ENCODE measurements at places on chromosomes 11 and 22.

DNA sequence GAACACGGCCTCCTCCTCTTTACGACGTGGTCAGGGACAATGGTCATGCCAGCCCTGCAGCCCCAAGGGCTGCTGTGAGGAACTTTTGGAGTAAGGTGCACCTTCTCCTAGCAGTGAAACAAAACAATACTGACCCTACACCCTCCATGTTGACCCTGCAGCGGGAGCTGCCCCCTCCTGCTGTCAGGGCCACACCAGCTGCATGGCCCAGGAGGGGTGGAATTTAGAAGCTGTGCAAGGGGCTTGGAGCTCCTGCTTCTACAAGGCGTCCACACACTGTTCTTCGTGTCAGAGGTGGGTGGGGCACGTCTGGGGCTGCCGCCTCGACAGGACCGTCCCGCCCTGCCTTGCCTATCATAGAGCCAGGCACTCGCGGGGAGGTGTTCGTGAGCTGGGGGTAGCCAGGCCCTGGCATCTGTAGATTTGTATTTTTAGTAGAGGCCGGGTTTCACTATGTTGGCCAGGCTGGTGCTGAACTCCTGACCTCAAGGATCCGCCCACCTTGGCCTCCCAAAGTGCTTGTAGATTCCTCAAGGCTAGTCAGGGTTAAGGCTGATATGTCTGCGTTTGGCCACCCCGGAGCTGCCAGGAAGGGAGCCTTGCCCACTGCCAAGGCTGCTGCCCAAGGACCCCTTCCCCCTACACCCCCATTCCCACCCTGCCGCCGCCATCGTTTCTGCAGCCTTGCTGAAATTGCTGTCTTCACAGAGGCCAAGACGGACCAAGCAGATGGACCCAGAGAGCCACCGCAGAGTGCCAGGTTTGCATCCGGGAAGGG lies 15.9 kb downstream of the INCENP start:
- no peak for DNase-seq

DNA sequence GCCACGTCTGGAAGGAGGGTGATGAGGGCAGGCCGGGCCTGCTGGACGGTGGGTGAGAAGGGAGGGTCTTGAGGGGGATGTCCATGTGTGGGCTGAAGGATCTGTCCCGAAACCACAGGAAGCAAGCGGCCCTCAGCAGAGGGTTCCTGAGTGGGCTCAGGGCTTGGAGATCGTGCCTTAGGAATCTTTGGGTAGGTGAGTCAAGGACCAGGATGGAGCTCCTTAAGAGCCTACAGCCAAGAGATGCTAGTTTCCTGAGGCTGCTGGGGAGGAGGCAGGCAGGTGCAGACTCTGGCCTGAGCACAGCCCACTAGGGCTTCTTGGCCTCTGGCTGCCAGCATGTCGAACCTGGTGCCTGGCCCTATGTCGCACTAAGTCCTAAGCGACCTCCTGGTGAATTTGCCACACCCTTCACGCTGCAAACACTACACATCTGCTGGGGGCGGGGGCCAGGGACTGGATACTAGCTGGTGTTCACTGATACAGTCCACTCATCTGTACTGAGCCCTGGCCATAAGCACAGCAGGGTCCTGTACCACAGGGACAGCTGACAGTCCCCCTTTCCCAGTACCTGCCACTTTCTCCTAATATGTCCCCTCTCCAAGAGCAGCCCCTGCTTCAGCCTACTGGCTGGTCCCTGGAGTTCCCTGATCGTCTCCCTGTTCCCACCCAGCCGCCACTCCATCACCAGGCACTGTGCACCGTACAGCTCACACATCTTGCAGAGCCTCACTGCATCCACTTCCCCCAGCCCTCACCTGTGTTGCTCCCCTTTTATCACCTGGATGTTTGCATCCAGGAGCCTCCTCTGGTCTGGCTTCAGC lies 19.5 kb downstream of the GNAZ start:
- DNase-seq, result no peak

DNA sequence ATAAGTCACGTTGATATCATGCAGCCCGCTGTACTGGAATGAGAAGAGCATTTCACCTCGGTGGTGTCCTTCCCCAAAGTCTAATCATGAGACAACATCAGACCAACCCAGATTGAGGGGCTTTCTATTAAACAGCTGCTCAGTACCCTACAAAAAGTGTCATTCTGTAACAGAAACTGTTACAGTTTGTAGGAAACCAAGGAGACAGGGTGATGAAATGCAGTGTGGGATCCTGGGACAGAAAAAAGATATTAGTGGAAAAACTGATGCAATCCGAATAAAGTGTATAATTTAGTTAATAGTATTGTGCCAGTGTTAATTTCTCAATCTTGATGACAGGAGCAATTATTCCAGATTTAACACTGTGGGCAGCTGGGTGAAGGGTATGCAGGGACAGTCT lies 128.0 kb downstream of the MICAL2 start:
- no peak for DNase-seq

- DNase-seq, result no peak
Observed at GRCh38 chr11:36098853-36099375, 155.1 kb downstream of the LDLRAD3 start.

- no peak for DNase-seq
Observed at GRCh38 chr11:62724171-62724570, 3.1 kb downstream of the HNRNPUL2 start.

- no peak for DNase-seq
Observed at GRCh38 chr22:45771057-45771456, 99.4 kb downstream of the ATXN10 start.

DNA sequence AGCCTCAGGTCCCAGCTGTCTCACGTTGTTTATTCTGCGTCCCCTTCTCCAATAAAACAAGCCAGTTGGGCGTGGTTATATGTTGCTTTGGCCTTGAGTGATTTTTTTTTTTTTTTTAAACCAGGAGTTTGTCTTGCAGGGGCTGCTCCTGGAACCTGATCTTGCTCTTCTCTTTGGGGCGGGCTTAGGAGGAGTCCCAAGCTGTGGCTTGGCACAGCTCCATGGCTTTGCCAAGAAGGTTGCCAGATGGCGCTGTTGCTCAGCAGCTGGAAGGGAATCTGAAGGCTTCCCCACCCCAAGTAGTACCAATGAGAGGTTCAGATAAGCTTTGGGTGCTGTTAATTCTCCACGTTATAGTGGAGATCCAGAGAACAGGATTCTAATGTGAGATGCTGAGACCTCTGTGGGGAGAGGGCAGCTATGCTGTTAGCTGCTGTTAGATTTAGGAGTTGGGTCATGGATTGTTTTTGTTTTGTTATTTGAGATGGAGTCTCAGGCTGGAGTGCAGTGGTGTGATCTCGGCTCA lies 2.0 kb upstream of the FERMT3 start:
- peak; percentile 89 for DNase-seq

DNA sequence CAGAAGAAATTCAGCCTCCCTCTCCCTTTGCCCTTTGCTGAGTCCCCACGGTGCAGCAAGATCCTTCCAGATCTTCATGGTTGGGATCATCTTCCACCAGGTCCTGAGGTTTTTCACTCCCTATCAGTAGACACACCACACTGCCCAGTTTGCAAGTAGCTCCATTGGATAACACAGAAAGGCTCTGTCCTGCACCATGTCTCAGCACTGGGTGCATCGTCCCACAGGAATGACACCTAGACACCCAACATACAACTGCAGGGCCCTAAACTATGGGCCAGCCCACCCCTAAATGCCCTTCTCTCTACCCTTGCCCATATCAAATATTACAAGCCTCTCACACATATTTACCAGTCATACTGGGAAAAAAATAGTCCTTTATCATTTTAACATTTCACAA lies 9.4 kb downstream of the KLHL22 start:
- no peak for DNase-seq

GRCh38 chr11:2940921-2941821 lies 12.0 kb upstream of the PHLDA2 start:
- no peak for DNase-seq

- DNase-seq, result no peak
Observed at GRCh38 chr11:132064987-132065620, 694.7 kb downstream of the NTM start.

GRCh38 chr11:120302001-120302805 lies 22.9 kb upstream of the TLCD5 start:
- DNase-seq, result no peak
